NCI-H1105 treated with DMSO at 0.1 percent for 48 hours (cell line): ENCODE measurements at places on chromosomes 1 and 21.

DNA sequence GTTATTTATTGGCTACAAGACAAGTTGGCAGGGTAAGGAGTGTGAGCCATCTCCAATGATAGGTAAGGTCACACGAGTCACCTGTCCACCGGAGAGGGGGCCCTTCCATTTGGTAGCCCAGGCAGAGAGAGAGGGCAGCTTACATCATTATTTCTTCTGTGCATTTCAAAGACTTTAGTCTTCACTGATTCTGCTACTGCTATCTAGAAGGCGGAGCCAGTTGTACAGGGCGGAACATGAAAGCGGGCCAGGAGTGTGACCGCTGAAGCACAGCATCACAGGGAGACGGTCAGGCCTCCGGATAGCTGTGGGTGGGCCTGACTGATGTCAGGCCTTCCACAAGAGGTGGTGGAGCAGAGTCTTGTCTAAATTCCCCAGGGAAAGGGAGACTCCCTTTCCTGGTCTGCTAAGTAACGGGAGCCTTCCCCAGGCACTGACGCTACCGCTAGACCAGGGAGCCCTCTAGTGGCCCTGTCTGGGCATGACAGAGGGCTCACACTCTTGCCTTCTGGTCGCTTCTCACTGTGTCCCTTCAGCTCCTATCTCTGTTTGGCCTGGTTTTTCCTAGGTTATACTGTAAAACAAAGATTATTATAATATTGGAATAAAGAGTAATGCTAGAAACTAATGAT is 36.7 kb downstream of the ZNF695 start:
- DNase-seq, result no peak

GRCh38 chr1:8283058-8283884 is 34.6 kb upstream of the SLC45A1 start:
- no peak for DNase-seq

- no peak for DNase-seq
These were observed 24.5 kb downstream of the ADARB1 start for GRCh38 chr21:45098867-45099266.

GRCh38 chr21:22885614-22886013 is 1887.4 kb downstream of the NCAM2 start:
- DNase-seq, result no peak

- DNase-seq, result no peak
These were observed 145.6 kb downstream of the ZBTB18 start for GRCh38 chr1:244196571-244197285.

- DNase-seq, result no peak
These were observed 201.2 kb upstream of the PTGFR start for GRCh38 chr1:78289603-78290002.

DNA sequence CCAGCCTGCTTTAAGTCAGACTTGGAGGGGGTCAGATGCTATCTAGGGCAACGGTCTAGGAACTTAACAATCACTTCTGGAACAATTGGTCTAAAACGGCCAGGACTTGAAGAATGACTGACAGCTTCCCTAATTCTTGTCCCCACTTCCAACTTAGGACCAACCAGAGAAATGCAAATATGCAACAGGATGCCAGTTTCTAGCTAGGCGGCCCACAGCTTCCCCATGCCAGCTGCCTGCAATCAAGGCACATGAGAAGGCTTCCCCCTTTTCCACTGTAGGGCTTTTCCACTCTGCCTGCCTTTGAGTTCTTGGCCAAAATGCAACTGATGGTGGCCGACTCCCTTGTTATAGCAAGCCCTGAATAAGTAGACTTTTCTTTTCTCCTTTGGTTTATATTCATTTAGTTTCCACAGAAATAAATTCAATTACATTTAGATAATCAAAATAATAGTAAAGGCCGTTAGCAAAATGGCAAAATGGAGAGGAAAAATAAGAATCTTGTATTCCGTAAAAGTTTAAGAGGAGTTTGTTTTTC is 80.9 kb downstream of the BACH1 start:
- no peak for DNase-seq

- DNase-seq, result no peak
These were observed 11.7 kb upstream of the MYOCOS start for GRCh38 chr1:171610385-171610784.

DNA sequence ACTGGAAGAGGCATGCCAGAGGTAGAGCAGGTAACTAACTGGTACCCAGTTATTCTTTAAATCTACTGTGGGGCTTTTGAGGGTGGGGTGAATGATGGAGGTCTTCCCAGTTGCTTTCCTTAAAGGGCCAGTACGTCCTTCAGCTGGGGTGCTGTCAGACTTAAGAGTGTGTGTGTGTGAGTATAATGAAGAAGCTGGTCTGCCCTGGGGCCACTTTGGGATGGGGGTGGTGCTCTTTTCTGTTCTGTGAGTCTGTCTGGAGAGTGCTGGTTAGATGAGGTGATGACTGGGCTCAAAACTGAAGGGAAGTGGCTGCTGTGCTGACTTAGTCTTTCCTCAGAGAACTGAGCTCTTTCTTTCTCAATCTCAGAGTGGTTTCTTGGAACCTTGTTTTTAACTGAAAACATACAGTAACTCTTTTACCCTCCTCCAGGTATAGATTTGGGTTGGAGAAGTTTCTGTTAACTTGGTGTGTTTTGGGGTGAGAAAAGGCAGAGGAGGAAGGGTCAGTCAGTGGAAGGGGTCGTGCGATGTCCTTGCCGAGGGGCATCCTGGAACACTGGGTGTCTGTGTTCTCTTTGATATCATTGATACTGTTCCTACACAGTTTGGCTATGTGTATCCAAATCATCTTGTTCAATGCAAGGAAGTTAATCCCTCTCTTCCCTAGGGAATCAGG is 746 bp downstream of the MACF1 start:
- DNase-seq, result no peak

DNA sequence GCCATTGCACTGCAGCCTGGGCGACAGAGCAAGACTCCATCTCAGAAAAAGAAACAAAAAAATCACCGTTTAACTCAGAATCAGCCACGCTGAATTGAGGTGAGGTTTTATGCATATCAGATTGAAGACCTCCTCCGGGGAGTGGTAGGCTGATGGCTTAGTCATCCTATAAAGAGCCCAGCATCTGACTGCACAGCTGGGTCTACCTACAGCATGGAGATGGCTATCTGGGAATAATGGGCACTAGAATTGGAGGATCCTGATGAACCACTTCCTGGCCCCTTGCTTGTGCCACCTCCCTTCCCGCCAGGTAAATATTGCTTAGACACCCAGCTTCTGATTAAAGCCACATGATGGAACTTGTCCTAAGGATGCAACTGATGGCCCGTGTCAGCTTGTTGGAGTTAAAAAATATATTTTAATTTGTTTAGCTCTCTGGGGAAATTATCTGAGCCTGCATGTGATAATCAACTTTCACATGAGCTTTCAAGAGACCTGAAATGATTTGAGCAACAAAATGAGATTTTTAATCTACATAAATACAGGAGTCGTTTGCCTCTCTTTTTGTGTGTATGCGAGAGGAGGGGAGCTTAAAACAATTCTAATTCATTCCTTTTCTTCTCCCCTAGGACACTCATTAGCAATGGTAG is 157.2 kb downstream of the KIF26B start:
- no peak for DNase-seq

DNA sequence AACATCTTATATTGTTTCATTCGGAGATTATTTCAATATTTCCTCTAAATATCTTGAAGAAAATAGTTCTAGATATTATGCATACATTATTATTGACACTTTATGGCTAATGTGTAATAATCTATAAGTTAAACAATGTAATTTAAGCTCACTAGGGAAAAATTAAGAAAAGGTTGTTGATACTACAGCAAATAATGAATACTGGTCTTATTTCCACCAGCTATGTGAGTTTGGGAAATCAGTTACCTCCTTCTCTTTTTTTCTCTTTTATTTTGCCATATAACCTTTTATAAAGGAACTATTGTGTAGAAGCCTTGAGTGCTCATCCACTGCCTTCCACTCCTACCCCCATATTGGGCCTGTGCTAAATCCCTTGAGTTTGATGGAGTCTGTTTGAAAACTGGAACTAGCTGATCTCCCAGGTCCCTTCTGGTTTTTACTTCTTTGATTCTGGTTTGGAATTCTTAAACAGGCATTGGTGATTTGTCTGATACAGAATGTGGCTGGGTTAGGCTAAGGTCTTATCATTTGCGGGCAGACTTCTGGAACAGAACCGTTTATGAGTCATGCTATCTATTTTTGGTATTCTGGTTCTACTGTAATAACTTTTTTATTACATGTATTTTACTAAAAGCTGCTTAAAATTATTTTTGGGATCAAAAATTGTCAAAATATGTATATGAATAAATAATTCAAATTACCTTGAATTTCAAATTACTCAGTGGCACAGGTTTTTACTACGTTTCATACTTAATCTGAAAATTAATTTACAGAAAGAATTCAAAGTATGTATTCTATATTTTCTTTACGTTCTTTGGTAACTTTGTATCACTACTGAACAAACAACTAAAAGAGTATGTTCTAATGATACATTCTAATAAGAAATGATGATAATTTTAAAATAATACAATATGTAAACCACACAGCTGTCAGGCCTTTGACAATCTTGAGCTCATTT is 5.0 kb upstream of the CDC14A start:
- no peak for DNase-seq

DNA sequence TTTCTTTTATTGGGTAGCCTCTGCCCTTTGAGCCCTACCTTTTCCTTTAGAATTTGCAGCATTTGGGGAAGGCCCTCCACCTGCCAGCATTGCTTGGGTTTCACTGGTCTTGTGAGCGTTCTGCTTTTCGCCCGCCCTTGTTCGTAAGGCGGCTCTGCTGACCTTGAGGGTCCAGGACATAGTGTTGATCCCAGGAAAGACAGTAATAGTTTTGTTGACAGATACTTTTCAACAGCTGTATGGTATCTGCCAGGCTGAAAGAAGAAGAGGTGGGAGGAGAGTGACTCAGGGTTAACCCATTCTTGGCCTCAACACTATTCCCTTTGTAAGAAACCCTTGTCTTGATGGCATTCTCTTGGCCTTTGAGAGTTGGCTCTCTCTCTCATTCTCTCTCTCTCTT is 113.4 kb upstream of the SPAG17 start:
- no peak for DNase-seq
